ENCODE measurements at places on chromosomes 11 and 22.

GRCh38 chr22:39940757-39941305 lies 19.4 kb upstream of the TMA7B start:
- DNase-seq: no peak

GRCh38 chr11:27965559-27965958 lies 142.4 kb downstream of the KIF18A start:
- DNase-seq: no peak

DNA sequence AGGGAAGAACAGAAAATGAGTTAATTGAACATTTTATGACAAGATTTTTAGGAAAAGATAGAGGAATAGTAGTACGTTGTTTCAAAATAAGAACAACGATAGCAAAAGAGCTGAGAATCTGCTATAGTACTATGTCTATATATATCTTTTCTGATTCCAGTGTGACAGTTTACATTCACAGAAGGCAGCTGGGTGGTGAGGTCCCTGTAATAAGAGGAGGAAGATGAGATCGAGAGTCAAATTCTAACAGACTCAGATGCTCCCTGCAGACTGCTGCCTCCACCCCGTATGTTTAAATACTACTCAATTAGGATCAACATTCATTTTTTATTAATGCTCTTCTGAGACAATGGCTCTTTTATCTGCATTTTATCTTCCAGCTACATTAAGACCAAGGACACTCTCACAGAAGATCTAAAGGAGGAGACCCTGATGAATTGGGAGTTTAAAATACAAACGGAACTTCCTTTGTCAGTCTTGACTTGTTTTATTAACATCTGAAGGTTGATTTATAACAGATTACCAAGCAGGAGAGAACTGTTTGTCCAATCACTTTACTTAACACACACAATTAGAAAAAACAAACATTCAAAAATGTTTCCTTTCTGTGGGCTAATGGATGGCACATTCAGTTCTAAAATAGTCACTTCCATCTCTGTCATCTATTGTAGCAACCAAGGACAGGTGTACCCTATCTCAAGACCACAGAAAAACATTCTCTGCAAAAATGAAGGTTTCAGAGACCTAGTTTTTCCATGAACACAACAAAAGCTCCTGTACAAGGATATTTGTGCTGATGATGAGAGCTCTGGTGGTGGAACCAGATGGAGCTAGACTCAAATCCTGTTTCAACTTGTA lies 240.2 kb downstream of the CADM1 start:
- DNase-seq: no peak

DNA sequence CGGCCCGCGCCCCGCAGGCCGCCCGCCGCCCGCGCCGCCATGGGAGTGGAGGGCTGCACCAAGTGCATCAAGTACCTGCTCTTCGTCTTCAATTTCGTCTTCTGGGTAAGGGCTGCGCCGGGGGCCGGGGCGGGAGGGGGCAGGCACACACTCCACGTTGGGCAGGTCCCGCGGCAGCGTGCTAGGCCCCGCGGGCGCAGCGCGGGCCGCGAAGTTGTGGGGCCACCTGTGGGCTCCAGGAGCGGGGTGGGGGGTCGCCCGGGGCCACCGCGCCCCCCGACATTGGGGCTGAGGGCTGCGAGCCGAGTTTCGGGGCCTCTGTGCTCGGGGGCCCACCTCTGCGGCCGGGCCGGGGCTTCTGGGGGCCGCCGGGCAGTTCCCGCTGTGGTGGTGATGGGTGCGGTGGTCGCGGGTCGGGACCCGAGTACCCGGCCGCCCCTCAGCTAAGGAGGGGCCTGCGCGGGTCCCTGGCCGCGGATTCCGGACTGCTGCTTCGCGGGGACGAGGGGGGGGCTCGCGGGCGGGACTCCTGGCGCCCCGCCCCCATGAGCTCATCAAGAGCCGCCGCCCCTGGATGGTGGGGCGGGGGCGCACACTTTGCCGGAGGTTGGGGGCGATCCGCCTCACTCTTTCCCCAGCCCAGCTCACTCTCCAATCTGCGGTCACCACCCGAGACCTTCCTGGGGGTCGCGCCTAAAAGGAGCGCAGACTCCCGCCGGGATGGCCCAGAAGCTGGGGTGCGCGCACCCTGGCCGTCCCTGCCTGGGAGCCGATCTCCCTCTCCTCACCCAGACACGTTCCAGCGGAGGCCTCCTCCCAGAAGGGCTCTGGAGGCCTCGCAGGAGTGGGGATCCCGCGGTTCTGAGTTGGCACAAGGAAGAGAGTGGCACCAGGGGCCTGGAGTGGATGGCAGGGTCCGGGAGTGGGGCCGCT lies 667 bp downstream of the CD81 start:
- no peak for DNase-seq

DNA sequence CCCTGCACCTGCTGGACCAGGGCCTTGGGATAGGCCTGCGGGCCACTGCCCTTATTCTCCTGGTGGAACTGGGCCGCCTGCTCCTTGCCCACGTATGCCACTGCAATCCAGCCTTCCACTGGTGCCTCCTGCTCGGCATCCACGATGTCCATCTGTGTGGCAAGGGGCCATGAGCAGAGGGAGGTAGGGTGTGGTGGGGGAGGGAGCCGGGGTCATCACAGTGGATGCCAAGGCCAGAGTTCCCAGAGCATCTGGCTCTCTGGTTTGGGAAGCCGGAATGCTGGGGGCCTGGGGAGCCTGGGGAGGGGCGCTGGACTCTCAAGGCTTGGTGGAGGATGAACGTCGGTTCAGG lies 627 bp downstream of the RNF215 start:
- peak; percentile 3 for DNase-seq

GRCh38 chr11:133212201-133212600 lies 320.1 kb downstream of the OPCML start:
- DNase-seq: no peak

DNA sequence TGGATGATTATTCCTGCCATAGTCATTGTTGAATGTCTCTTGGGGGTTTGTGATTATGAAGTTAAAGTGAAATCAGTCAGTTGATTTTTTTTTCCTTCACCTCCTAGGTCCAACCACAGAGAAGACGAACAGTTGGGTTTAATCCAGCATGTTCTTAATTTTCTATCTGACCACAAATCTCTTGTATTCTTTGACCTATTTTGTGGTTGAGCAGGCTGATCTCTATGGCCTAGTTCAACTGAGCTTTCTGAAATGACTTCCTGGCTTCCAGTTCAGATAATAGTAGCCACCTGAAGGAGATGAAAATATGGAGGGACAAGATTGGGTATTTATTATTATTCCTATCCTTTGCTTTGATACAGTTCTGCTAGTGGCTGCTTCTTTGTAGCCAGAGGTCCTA lies 5.2 kb upstream of the OR56A5 start:
- DNase-seq: no peak

DNA sequence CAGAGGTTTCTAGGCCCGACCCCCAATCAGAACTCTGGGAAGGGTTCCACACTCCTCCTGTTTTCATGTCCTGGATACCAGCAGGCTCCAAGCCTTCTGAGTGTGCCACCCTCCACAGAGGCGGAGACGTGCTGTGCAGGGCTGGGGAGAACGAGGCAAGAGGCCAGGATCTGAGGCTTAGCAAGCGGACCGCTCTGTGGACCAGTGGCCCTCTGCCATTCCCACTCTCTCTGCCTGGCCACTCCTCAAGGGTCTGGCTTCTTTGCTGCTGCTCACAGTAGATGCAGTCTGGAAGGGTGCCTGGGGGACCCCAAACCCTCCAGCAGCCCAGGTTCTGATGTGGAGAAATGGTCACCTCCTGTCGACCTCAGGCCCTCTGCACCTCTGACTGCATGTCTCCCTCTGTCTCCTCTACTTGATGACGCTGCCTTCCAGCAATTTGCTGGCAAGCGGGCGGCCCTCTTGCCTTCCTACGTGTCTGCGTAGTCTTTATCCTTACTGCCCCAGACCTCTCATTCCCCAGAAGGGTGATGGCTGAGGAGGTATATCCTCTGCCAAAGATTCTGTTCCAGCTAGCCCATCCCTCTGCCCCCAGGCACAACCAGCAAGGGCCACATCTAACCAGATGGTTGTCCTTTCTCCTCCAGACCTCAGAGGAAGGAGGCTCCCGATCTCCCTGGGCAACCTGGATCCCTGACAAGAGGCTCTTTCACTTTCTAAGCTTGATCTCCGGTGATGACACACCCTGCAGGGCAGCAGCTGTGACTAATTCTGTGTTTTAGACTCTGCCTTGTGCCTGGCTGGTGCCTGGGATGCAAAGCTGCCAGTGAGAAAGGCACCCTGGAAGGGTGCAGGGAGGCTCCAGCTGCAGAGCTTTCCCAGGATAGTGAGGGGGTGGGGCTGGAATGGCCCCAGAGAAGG lies 87.3 kb downstream of the NAT10 start:
- peak; percentile 62 for DNase-seq
